Hematopoietic multipotent progenitor cell treated with erythropoietin and hydrocortisone succinate and interleukin-3 and kit ligand, for 8 days (in vitro differentiated cells): ENCODE measurements at places on chromosomes 3 and 15.

- no peak for DNase-seq
Observed at GRCh38 chr3:15121936-15122335, 23.0 kb upstream of the RBSN start.

- DNase-seq = peak; percentile 49
Observed at GRCh38 chr3:139797724-139798343, 120.1 kb upstream of the NMNAT3 start.

GRCh38 chr15:90022905-90023700 is 22.0 kb downstream of the ZNF710 start:
- no peak for DNase-seq

DNA sequence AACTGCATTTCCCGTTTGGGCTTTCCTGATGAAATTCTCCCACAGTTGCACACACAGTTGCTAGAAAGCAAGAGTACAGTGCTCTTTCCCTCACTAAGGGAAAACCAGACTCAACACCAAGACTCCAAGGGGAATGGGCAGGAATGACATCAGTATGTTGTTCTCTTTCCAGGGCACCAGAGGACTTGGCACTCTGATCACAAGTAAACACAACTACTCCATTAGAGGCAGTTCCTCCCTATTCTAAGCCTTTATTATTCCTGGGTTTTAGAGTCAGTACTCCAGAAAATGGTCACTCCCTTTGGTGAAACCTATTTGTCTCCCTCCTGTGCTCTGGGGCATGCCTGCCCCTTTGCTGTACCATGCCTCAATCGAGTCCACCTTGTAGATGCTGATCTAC is 52.3 kb upstream of the VGLL4 start:
- no peak for DNase-seq

GRCh38 chr3:194928831-194929577 is 243.3 kb downstream of the FAM43A start:
- DNase-seq = peak; percentile 14

DNA sequence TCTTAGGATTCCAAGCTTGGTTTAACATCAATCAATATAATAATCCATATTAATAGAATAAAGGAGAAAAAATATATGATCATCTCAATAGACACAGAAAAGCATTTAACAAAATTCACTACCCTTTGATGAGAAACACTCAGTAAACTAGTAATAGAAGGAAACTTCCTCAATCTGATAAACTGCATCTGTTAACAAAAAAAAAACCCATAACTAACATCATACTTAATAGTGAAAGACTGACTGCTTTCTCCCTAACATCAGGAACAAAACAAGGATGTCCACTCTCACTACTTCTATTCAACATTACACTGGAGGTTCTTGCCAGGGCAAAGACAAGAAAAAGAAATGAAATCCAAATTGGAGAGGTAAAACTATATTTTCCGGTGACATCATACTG is 30.5 kb downstream of the LRRK1 start:
- DNase-seq = no peak
